NCI-H187 (cell line): ENCODE measurements at places on chromosomes 12 and 14.

- no peak for DNase-seq
These were observed 42.6 kb upstream of the A2ML1 start for GRCh38 chr12:8779862-8780261.

- no peak for DNase-seq
These were observed 8.4 kb upstream of the ACVRL1 start for GRCh38 chr12:51898937-51899336.

- DNase-seq, result no peak
These were observed 17.8 kb upstream of the OXA1L start for GRCh38 chr14:22748631-22749068.

- no peak for DNase-seq
These were observed 11.5 kb downstream of the CHGA start for GRCh38 chr14:92934196-92935085.

DNA sequence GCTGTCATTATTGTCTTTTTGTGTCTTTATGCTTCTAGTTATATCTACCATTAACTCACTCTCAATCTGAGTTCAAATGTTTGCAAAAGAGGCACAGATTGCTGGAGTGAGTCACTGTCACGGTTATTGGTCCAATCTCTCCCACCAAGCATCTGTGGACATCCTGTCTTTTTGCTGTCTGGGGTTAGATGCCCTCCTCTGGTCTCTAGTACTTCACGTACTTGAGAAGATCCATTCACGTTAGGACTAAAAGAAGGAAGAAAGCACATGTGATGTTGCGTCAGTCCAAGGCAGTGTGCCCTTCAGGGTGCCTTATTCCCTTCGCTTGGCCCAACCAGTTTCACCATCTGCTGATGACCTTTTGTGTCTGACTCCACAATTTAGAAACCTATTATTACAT, 72.3 kb upstream of the STXBP6 start:
- DNase-seq, result no peak

DNA sequence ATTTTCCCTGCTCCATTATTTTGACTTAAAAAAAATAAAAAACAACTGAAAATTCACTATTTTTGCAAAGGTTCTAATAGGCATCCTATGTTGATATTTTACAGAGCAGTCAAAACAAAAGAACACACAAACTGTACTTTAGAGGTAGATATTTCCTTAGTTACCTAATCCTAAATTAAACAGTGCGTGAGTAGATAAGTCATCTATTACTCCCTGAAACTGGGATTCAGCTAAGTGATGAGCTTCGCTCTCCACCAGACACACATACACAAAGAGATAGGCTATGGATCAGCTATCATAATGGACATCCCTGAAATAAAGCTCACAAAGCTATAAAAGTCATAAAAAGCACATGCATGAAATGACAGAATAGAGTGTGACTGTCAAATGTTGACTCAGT, 398.7 kb downstream of the SOX5 start:
- no peak for DNase-seq

- no peak for DNase-seq
These were observed 73.0 kb downstream of the DNAI7 start for GRCh38 chr12:25121916-25122315.

DNA sequence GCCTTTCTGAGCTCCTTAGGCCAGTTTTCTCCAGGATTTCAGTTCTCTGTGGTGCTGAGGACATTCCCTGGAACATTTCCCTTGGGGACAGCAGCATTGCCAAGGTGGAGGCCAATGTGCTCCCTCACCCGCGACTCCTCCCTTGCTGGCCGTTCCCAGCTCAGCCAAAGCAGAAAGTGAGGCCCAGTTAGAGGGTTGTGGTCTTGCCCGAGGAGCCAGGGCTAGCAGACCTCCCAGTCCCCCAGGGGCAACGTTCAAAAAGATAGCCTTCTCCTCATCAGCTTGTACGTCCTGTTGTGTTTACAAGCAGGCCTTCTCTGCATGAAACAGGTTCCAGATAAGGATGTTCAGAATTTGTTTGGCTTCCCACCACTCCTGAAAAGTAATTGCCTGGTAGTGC, 78.4 kb downstream of the SSPN start:
- DNase-seq, result no peak

GRCh38 chr12:120522568-120522967, 6.4 kb downstream of the COQ5 start:
- no peak for DNase-seq

- no peak for DNase-seq
These were observed 150.3 kb upstream of the PTPRQ start for GRCh38 chr12:80293759-80294158.
